ENCODE measurements at places on chromosomes 4 and X.

DNA sequence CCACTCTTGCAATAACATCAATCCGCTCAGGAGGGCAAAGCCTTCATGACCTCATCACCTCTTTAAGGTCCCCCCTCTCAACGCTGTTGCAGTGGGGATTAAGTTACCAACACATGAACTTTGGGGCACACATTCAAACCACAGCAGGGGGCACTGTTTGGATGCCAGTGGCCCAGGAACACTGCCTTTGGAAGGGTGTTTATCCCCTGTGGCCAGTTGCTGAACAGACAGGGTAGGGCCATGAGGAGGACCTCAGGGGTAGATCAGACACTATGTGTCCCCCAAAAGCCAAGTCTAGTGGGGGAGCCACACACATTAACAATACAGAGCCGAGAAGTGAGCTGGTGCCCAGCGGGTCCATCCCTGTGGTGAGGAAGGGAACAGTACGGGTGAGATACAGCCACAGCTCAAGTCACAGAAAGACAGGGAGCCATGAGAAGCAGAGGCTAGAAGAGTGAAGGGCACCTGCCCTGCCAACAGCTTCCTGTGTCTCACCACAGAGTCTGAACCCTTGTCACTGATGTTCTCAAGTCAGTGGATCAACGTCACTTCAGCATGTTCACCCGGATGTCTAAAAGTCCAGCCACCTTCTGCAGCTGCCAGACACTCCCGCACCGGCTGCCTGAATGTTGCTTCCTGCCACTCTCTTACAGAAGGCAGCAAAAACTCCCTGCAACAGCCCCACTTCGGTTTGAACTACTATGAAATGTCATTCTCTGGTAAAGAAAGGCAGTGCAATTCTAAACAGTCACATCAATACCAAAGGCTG, 19.9 kb upstream of the MXD4 start:
- peak; percentile 76 for DNase-seq

GRCh38 chrX:141180851-141181250, 3.9 kb upstream of the LDOC1 start:
- DNase-seq, result no peak

- no peak for DNase-seq
Measured at GRCh38 chr4:176782191-176782590, 10.5 kb downstream of the VEGFC start.

DNA sequence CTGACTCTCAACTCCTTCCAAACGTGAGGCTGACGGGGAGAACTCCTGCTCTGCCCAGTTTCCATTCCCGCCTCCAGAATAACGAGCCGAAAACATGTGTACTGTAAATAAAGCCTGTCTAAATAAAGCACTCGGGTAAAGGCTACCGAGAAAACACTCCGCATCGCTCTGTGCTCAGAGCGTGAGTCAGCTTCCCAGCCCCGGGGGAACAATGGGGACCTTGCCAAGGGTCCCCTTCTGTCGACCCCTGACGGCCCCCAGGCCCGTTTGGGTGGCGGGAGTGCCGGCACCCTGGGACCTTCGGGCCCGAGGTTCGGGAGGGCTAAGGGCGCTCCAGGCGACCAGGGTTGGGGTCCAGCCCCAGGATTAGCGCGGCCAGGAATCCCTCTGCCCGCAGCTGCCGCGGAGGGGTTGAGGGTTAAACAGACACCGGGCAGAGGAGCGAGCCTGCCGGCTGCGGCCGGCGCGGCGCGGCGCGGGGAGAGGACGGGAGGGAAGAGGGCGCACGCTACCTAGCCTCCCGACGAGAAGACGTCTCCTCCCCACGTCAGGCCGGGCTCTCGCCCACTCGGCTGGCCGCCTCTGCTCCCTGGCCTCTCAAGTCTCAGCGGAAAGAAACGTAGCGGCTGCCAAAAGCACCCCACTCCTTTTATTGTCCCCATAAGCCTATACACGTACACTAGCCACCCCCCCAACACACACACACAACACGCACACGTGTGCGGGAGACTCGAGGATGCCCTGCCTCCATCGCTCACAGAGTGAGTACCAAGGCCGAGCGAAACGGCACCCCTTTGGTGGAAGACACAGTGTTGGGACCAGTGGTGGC, 85.5 kb downstream of the BCOR start:
- peak; percentile 28 for DNase-seq

GRCh38 chr4:36990128-36990872, 254.2 kb upstream of the NWD2 start:
- DNase-seq, result no peak

- no peak for DNase-seq
Measured at GRCh38 chrX:20547611-20548051, 280.9 kb upstream of the RPS6KA3 start.

DNA sequence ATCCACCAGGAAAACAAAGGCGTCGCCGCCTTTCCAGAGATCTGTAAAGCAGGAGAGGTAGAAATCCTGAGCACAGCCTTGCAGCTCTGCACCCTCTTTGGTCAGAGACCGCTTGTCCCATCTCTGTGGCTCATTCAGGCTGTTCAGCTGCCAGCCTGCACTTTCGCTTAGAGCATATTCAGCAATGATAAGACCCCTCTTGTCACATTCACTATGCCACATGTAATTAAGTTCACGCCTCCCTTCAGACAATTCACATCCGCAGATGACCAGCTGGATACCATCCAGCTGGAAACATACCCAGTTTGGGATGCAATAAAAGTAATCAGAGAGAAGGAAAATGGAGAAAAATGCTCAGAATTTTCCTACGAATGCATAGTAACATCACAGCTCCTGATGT, 335.4 kb downstream of the UNC5C start:
- DNase-seq, result no peak

DNA sequence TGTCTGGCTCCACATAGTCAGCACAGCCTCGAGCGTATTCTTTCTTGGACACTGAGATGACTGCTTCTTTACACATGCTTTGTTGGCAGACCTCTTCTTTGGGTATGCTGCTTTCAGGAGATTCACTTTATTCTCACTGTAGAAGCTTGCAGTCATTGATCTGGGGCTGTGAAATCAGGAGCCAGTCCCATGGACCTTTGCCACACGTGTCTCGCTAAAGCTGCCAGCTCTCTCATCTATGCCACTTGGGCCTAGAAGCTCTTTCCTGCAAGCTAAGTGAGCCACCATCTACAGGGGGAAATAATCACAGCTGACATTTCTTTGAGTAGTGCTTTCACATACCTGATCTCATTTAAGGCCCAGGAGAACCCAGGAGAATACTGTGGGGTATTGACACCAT, 5.0 kb downstream of the RASL11B start:
- no peak for DNase-seq

- DNase-seq, result no peak
Measured at GRCh38 chrX:33183361-33183760, 28.0 kb downstream of the DMD start.

GRCh38 chrX:6793000-6793399, 258.1 kb upstream of the VCX3A start:
- DNase-seq, result no peak

DNA sequence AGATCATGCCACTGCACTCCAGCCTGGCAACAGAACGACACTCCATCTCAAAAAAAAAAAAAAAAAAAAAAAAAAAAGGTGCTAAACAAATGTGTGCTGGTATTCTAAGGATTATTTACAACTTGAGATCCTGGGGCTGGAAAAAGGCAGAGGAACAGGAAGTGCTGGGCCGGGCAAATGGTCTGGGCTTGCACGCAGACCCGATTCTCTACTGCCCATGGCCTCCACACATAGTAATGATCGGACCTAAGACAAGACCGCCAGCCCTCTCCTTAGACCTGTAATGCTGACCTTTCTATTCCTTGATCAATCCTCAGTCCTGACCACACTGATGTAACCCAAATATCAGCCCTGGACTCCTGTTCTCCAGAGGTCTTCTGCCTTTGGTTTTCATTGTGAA, 67.8 kb downstream of the EFNB1 start:
- DNase-seq, result no peak

GRCh38 chr4:180812783-180813182, 1430.4 kb upstream of the TENM3 start:
- no peak for DNase-seq

All from activated CD8-positive, alpha-beta memory T cell treated with anti-CD3 and anti-CD28 coated beads, Interleukin-2, amount 50 U/mL, for 4 hours (primary cell).